NCI-H524 (cell line): ENCODE measurements at places on chromosomes 7 and 10.
A peak's percentile ranks its signal among the peaks of the same experiment; 100 is the strongest.

DNA sequence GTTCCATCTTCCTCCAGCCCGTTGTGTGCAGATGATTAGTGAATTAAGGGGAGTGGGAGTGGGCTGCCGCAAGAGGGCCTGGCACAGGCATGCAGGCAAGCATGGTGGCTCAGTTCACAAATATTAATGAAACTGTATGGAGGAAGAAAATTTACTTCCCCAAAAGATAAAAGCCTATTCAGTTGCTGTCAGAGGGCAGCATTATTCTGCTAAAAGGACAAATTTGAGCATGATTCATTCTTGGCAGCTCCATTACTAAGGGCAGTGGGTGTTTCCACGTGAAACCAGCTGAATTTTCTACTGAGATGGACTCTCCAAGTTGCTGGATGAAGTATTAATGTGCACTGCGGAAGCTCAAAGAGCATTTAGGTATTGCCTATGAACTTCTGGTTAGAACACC is 90.9 kb upstream of the WDR11 start:
- DNase-seq = no peak

- no peak for DNase-seq
Measured at GRCh38 chr7:44881066-44881600, 4.2 kb downstream of the PURB start.

DNA sequence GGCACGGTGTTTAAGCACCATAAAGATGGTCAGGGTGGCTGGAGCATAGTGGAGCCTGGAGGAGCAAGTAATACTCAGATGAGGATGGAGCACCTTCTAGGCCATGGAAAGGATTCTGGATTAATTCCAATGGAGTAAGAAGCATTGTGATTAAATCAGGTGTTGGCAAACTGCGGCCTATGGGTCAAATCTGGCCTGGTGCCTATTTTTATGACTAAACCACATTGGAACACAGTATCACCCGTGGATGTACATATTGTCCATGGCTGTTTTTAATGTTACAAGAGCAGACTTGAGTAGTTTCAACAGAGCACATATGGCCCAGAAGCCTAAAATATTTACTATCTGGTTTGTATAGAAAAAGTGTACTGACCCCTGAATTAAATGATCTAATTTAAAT is 49.9 kb upstream of the TMEM248 start:
- DNase-seq = no peak

- no peak for DNase-seq
Measured at GRCh38 chr7:74087791-74088453, 4.3 kb downstream of the LIMK1 start.

- DNase-seq = no peak
Measured at GRCh38 chr10:42988517-42989395, 88.1 kb upstream of the RET start.

DNA sequence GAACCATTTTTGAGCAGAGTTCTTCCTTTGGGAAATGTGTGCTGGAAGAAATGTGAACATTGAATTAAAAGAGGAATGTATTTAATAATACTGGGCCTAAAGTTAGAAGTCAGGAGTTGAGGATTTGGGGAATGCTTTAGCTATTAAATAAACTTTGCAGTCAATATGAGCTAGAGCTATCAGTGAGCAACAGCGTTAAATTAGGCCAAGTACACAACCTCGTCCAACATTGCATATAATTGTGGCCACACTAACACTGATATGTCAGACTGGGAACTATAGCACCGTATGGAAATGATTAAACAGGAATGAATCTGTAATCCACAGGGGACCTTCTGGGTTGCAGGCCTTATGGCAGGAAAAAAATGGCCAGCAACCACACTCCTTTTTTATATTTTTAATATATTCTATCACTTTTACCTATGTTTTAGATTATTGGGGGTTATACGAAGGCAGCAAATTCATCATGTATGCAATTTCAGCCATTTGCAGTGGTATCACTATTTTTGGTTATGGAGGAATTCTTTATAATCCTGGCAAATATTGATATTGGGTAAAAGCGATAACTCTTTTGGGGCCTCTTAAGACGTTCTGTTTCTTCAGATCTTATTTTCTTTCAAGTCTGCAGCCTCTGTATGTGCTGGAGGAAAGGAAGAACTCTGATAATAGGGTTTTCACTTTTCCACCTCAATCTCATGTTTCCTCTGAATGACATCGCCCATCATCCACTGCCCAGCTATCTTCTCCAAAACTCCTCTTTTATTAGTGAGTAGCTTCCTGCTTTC is 236.3 kb upstream of the PLXDC2 start:
- no peak for DNase-seq

DNA sequence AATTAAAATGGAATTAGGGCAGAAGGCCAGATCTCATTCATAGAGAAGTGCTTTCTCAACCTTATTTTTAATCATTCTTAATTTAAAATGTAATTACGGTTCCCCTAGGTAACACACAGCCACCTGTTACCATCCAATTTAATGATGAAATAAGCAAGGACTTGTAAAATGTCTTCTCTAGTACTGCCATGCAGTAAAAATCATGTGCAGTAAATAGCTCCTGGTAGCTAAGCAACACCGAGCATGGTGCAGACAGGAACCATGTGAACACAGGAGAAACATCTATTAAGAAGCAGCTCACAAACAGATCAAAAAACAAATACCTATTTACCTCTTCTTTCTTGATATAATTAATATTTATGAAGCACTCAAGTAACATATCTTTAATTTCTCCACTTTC is 15.1 kb downstream of the NCAPG2 start:
- no peak for DNase-seq

DNA sequence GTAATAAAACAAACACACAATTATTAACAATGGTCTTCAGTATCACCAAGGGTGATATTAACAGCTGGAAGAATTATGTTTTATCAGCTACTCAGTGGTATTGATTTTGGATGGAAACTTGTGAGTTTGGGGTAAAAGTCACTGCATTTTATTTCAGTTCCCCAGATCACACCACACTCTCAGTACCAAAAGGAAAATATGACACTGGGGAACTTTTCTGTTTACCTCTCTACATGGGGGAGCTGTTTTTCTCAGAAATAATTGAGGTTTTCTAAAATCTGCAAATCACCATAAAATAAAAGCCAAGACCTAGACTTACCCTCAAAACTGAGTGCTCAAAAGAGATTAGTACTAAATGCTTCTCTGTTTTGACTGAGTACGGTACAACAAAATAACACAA is 98.6 kb upstream of the FEZF1 start:
- no peak for DNase-seq

DNA sequence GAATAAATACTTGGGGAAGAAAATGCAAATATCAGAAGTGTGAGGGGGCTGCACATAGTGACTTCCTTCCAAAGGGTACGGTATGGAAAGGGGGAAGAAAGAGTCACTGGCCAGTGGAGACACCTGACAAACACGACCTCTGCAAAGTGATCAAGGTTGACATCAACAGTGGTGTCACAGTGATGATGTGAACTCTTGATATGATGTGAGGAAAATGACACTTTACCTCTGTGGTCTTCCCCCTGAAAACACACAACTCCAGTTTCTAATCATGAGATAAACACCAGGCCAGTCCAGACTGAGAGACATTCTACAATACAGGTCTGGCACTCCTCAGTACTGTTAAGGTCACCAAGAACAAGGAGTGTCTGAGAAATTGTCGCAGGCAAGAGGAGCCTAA is 169.7 kb downstream of the BUB3 start:
- no peak for DNase-seq

GRCh38 chr10:42986633-42987032 is 90.2 kb upstream of the RET start:
- no peak for DNase-seq

GRCh38 chr7:42207420-42207819 is 29.6 kb downstream of the GLI3 start:
- no peak for DNase-seq

DNA sequence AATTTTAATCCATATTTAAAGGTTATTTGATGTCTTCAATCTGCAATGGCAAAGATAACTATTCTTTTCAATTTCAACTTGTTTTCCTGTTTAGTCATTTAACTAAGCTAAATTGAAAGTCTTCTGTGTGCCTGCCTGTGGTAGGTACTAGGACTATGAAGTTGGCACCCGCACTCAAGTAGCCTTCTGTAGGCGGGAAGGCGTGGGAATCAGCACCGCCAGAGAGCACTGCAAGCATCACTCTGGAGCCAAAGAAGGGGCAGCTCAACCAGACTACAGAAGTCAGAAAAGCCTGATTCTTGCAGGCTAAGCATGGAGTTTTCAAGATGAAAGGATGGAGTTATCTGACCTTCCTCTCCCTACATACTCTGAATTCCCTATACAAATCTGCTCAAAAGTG is 269.0 kb upstream of the PHF14 start:
- no peak for DNase-seq

GRCh38 chr7:90461219-90461618 is 8.2 kb upstream of the PTTG1IP2 start:
- DNase-seq = no peak

DNA sequence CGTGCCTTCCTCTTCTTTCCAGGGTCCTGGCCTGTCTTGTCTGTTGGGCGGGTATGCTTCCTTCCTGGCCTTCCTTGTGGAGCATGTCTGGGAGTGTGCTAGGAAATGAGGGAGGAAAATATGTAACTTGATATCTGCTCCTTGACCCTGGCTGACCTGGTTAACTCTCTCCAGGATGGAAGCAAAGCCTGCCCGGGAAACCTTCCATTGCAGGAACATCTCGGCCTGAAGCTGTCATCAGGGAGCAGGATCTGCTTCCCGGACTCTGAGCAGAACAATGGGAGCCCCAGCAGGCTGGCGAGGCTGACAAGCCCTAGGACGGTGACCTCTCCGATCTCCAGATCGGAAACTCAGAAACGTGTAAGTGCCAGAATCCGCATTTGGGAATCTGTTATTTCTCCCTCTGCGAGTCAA is 340.3 kb downstream of the FRMD4A start:
- DNase-seq = no peak

GRCh38 chr7:106050746-106051117 is 61.4 kb downstream of the SYPL1 start:
- DNase-seq = no peak

- DNase-seq = no peak
Measured at GRCh38 chr7:11332186-11332864, 358.7 kb downstream of the PHF14 start.

GRCh38 chr10:117568334-117568733 is 25.8 kb downstream of the EMX2 start:
- DNase-seq = no peak

DNA sequence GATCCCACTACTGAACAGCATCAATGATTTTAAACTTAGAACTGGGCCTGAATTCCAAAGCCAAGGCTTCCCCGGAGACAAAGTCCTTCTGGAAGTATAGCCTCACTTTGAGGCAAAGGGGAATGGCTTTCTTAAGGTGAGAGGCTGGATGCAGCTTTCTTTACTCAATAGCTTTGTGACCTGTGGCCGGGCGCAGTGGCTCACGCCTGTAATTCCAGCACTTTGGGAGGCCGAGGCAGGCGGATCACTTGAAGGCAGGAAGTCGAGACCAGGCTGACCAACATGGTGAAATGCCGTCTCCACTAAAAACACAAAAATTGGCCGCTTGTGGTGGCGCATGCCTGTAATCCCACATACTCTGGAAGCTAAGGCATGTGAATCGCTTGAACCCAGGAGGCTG is 3.2 kb upstream of the FGFR2 start:
- no peak for DNase-seq

- no peak for DNase-seq
Measured at GRCh38 chr7:30566596-30566995, 28.1 kb upstream of the GARS1 start.

DNA sequence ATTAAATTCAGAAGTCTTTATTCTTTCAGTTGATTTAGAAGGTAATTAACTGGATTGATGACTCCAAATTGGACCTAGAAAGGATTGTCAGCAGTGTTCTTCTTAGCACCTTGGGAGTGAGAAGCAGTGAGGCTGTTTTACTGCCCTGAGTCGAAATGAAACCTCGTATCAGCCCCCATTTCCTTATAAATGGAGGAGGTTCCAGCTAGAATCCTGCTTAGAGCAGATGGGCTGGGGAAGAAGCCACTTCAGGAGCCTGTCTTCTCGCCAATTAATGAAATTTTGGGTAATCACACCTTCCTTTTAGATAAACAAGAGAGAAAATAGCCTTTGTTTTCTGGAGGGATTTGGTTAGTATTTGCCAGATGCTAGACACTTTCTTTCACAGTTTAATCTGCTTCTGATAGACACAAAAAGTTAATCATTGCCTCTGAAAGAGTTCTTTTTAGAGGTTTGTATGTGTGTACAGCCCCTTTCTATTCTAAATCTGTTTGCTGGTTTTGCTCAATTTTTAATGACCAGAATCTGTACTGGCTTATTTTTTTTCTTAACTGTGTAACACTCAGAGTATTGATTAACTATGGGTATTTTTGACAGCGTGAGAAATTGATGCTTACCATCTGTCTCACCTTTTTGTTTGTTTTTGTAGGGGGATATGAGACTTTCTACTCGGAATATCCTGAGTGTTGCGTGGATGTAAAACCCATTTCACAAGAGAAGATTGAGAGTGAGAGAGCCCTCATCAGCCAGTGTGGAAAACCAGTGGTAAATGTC is 4.6 kb downstream of the DUSP5 start:
- DNase-seq = no peak

DNA sequence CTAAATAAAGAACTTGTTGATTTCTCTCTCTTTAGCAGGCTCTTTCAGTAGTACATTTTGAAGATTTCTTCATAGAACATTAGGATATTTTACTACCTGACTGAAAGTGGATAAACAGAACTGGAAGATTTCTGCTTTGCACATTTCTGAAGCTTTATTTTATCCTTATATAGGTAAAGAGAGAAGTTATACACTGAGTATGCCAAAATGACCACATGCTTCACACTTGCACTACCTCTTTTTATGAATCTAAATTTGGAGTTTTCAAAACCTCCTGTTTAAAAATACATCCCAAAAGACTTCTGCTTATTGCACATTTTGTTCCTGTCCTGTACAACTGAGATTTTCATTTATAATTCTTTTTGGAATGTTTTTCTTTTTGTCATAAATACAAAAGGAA is 197.4 kb upstream of the PRPS1L1 start:
- DNase-seq = no peak

- DNase-seq = peak; percentile 86
Measured at GRCh38 chr7:74039337-74039736, 11.4 kb downstream of the ELN start.

- no peak for DNase-seq
Measured at GRCh38 chr10:97378933-97379921, 21.9 kb downstream of the RRP12 start.

DNA sequence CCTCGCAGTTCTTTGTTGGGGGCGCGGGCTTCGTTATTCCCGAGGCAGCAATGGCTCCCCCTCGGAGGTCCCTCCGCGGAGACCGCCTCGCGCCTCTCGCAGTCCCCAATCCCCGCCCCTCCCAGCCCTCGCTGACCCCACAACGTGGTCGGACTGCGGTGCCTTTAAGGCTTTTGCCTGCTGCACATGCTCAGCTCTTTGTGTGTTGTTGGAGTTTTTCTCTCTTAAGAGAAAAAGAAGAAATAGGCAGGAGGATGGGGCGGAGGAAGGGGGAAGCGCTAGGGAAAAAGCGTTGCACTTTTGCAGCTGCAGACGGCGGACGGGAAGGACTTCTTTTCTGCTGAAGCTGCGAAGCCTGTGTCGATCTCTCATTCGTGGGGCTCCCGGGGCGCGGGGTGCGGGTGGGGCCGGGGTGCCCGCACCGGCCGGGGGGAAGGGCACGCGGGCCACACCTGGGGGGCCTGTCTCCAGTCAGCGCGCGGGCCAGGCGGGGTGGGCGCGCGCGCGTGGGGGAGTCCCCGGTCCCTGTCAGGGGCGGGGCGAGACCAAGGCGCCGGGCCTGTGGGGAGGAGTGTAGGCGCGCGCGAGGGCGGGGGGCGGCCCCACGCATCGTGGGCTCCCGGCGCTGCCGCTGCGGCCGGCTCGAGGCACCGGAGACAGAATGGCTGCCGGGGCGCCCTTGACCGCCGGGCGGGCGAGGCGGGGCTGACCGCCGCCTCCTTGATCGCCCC is 445 bp upstream of the ATRNL1 start:
- DNase-seq = peak; percentile 12
